Activated naive CD4-positive, alpha-beta T cell (primary cell): ENCODE measurements at places on chromosomes 1 and 21.

DNA sequence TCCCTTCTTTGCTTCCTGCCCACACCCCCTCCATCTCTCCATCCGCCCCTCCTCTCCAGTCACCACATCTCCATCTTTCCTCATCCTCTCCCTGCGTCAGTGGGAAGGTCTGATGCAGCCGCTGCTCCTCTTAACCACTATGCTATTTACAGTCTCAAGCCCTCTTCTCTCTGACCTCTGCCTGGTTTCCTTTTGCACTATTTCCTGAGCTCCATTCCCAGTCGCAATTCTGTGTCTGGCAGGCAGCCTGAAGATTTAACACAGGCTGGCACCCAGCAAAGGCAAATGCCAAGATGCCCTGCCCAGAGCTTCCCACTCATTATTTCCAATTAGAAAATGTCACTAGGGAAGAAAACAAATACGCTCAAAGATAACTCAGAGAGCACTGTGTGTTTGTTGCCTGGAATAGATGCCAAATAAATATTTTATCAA is 89.6 kb upstream of the LPGAT1 start:
- DNase-seq, result no peak

- no peak for DNase-seq
These were observed 659.2 kb upstream of the PLXNA2 start for GRCh38 chr1:208903251-208903905.

GRCh38 chr1:11772458-11772857 is 10.5 kb downstream of the C1orf167 start:
- DNase-seq, result no peak

DNA sequence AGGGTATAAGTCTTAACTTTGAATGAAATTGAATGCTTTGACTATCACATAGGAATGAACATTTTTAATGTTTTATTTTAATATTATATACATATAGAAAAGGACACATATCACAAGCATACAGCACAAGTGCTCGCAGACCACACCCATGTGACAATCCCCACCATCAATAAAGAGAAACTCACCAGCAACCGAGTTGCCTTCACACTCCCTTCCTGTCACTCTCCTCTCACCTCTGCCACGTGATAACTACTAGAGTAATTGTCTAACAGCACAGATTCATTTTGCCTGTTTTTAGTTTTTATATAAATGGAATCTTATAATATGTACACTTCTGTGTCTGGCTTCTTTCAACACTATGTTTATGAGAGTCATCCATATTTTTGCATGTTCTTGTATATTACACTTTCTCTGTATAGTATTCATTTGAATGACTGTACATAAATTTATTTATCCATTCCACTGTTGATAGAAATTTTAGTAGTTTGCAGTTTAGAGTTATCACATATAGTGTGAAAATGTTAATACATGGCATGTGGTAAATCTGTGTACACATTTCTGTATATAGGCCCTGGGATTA is 304.9 kb upstream of the DUSP10 start:
- no peak for DNase-seq

DNA sequence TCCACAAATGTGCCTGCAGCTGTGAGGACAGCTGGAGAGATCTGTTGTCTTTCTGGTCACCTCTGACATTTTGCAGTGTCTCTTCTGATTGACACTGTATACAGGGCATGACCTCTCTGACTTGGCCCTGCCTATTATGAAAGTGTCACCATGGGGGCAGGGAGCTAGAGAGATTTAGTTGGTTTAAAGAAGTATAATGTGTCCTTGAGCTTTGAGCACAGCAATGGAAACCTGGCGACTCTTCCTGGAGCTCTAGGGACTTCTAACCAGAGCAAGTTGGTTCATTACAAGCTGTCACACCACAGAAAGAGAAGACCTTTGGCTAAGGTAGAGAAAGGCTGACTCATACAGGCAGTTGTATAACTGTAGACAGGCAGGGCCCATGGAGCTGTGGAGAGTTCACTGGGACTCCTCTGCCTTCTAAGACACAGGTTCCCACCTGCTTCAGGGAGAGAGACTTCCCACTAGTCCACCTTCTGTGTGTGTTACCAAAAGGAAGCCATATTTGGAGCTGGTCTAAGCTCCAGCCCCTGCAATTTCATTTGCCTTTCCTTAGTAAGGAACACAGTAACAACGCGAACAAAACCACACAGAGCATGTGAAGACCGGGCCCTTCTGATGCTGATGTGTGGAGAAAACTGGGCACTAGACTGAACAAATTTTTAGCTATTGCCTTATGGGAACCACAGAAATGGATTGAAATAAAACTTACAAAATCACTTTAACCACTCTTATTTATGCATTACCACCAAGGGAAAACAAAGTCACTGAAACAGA is 90.5 kb upstream of the ADAR start:
- no peak for DNase-seq

- DNase-seq, result no peak
These were observed 102.7 kb downstream of the TENT5C start for GRCh38 chr1:117708323-117709248.

DNA sequence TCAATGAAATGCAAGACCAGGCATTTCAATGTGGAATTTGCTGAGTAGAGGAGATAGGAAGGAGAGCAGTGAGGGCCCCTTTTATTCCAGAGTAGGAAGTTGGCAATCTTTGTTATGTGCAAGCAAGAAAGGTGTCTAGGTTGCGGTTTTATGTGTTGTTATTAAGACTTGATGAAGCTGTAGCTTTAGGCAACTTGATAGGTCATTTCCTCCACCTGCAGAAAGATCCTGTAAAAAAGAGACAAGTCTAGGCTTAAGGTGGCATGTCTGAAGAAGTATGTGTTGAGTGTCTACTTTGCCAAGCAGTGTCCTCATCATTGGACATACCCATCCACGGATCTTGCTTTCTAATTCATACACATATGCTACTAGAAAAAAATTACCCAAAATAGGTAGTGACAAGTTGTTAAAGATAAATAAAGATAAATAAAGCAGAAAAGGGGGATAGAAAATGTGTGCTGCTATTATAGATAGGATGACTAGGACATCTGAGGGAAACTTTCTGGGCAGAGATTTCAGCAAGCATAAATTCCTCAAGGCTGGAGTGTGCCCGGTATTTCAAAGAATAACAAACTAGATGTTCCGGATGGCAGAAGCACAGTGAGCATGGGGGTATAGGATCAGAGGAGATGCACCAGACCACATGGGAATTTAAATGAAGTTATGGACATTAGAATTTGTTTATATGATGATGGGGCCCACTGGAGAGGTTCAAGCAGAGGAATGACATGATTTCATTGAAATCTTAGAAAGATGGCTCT is 335.0 kb downstream of the TGFB2 start:
- no peak for DNase-seq

DNA sequence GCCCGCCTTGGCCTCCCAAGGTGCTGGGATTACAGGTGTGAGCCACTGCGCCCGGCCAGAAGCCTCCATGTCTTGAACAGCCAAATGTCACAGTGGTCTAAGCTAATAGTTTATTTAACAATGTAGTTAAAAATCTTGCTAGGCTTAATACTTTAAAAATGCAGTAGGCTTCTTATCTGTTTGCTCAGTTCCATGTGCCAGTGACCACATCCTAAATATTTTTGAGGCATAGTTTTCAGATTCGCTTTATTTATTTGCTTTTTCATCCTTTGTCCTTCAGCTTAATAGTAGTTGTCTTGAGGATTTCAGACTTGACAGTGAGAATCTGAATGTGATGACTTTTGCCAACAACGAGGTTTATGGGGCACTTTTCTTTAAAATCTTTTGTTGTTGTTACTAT is 59.9 kb upstream of the PRRX1 start:
- no peak for DNase-seq

- DNase-seq, result no peak
These were observed 110.1 kb upstream of the SLC44A3 start for GRCh38 chr1:94709891-94710581.

GRCh38 chr21:43728467-43729390 is 9.8 kb downstream of the PDXK start:
- DNase-seq, result peak; percentile 31

GRCh38 chr1:227316456-227316855 is 1.8 kb downstream of the CDC42BPA start:
- DNase-seq, result no peak
